Left ventricle myocardium inferior (tissue), 1 donor: ENCODE measurements at places on chromosomes 4 and X.

DNA sequence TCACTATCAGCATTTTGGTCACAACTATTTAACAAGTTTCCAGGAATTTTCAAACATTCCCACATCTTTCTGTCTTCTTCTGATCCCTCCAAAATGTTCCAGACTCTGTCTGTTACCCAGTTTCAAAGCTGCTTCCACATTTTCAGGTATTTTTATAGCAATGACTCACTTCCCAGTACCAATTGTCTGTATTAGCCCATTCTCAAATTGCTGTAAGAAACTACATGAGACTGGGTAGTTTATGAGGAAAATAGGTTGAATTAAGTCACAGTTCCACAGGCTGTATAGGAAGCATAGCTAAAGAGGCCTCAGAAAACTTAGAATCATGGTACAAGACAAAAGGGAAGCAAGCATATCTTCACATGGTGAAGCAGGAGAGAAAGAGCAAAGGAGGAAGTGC is 475.0 kb upstream of the PCDH7 start:
- DNase-seq = no peak

- DNase-seq = no peak
Measured at GRCh38 chrX:7112071-7112470, 35.4 kb upstream of the STS start.

- DNase-seq = no peak
Measured at GRCh38 chr4:115272594-115272993, 159.2 kb upstream of the NDST4 start.

GRCh38 chrX:13419276-13419675 is 99.4 kb upstream of the ATXN3L start:
- no peak for DNase-seq

DNA sequence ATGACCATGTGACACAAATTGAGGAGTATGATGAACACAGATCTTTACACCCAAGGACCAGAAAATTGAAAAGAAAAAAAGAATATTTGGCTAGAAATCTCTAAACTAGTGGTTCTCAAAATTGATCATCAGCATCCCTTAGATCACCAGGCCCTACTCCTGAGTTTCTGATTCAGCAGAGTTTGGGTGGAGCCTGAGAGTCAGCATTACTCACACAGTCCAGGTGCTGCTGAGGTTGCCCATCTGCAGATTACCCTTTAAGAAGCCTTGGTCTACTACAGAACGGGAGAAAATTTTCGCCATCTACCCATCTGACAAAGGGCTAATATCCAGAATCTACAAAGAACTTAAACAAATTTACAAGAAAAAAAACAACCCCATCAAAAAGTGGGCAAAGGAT is 182.8 kb downstream of the MOSPD2 start:
- no peak for DNase-seq

GRCh38 chr4:87679449-87680169 is 29.5 kb downstream of the DMP1 start:
- DNase-seq = peak; percentile 36

GRCh38 chr4:154622598-154622997 is 10.1 kb upstream of the FGG start:
- DNase-seq = no peak

- no peak for DNase-seq
Measured at GRCh38 chr4:110348711-110349383, 127.1 kb upstream of the ENPEP start.

- DNase-seq = no peak
Measured at GRCh38 chr4:39029752-39030694, 2.2 kb downstream of the TMEM156 start.

GRCh38 chr4:120830204-120830603 is 92.3 kb downstream of the PRDM5 start:
- peak; percentile 40 for DNase-seq

GRCh38 chr4:123516576-123516975 is 120.0 kb downstream of the SPRY1 start:
- DNase-seq = no peak

DNA sequence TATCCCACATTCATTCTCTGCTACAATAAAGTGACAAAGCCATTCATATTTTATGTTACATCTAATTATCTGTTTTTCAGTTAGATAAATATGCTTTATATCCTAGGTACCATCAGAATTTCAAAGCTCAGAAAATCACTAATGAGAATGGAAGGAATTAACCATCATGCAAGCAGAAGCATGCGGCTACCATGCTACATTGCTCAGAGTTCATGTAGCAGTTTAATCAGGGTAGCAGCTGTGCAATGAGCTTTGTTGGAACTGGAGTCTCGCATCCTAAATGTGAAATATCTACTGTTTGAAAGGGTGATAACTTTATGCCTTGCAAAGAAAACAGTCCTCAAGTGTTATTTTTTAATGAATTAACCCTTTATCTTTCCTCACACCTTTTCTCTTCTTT is 77.5 kb downstream of the SNCA start:
- no peak for DNase-seq
